NCI-H748 treated with DMSO at 0.1 percent for 48 hours (cell line): ENCODE measurements at places on chromosomes 4 and X.

GRCh38 chr4:68070302-68070701 lies 59.4 kb downstream of the TMPRSS11F start:
- no peak for DNase-seq

GRCh38 chrX:14220386-14220944 lies 190.8 kb upstream of the GEMIN8 start:
- DNase-seq = no peak

- no peak for DNase-seq
These were observed 40.1 kb upstream of the AGA start for GRCh38 chr4:177482367-177482766.

GRCh38 chrX:115183980-115184379 lies 5.2 kb upstream of the RBMXL3 start:
- no peak for DNase-seq

- DNase-seq = no peak
These were observed 22.6 kb downstream of the IRF2 start for GRCh38 chr4:184451726-184452125.
